Activated naive CD8-positive, alpha-beta T cell treated with anti-CD3 and anti-CD28 coated beads for 36 hours (primary cell): ENCODE measurements at places on chromosomes 7 and 10.

- DNase-seq: no peak
- no peaks in the 10 kb centered on the region for H3K4me1 ChIP-seq
- H3K4me3 ChIP-seq: no peak overlapping the region
- no peak overlapping the region for H3K27ac ChIP-seq
Observed at GRCh38 chr10:404346-404745, 269.1 kb downstream of the ZMYND11 start.

GRCh38 chr7:42440951-42441350 is 203.9 kb upstream of the GLI3 start:
- H3K27me3 ChIP-seq: no peaks in the 10 kb centered on the region
- no peak overlapping the region for H3K4me3 ChIP-seq
- H3K27ac ChIP-seq: no peak overlapping the region
- no peaks in the 10 kb centered on the region for H3K4me1 ChIP-seq
- no peaks in the 10 kb centered on the region for H3K36me3 ChIP-seq

- H3K4me3 ChIP-seq: no peak overlapping the region
- H3K27me3 ChIP-seq: no peaks in the 10 kb centered on the region
- no peaks in the 10 kb centered on the region for H3K36me3 ChIP-seq
- DNase-seq: no peak
- H3K4me1 ChIP-seq: peaks cover 10% of the 10 kb centered on the region
- no peak overlapping the region for H3K27ac ChIP-seq
Observed at GRCh38 chr10:8424555-8425211, 370.2 kb downstream of the GATA3 start.

DNA sequence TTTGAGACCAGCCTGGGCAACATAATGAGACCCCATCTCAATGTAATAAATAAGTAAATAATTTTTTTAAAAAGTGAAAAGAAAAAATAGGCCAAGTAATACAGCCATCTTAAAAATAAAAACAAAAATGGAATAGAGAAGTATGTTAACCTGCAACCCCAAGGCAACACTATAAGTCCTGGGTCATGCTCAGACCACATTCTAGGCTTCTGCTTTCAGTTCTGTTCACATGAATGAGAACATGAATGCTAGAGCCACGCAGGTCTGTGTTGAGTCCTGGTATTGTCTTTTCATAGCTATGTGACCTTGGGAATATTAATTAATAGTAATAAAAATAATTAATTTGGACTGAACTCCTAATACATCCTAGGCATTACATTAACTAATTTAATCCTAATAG is 284.0 kb downstream of the AUTS2 start:
- H3K27ac ChIP-seq: no peak overlapping the region
- no peak overlapping the region for H3K4me3 ChIP-seq
- H3K36me3 ChIP-seq: no peaks in the 10 kb centered on the region
- no peak for DNase-seq
- H3K27me3 ChIP-seq: no peaks in the 10 kb centered on the region
- H3K4me1 ChIP-seq: no peaks in the 10 kb centered on the region

GRCh38 chr7:80230327-80230726 is 95.7 kb downstream of the GNAI1 start:
- H3K4me1 ChIP-seq: no peaks in the 10 kb centered on the region
- no peak overlapping the region for H3K4me3 ChIP-seq
- DNase-seq: no peak
- H3K36me3 ChIP-seq: no peaks in the 10 kb centered on the region
- H3K27ac ChIP-seq: no peak overlapping the region

- peaks cover 6% of the 10 kb centered on the region for H3K27me3 ChIP-seq
- H3K27ac ChIP-seq: no peak overlapping the region
- no peaks in the 10 kb centered on the region for H3K36me3 ChIP-seq
Observed at GRCh38 chr10:649798-650440, 39.5 kb downstream of the DIP2C start.

- H3K27me3 ChIP-seq: no peaks in the 10 kb centered on the region
- H3K4me3 ChIP-seq: no peak overlapping the region
- peaks cover 3% of the 10 kb centered on the region for H3K4me1 ChIP-seq
- no peak for DNase-seq
- no peak overlapping the region for H3K27ac ChIP-seq
Observed at GRCh38 chr10:68543004-68543918, 15.9 kb upstream of the SLC25A16 start.

- no peaks in the 10 kb centered on the region for H3K27me3 ChIP-seq
- H3K4me3 ChIP-seq: no peak overlapping the region
- H3K36me3 ChIP-seq: peaks cover 1% of the 10 kb centered on the region
- DNase-seq: no peak
- no peak overlapping the region for H3K27ac ChIP-seq
Observed at GRCh38 chr10:95663496-95663895, 7.0 kb upstream of the ALDH18A1 start.

DNA sequence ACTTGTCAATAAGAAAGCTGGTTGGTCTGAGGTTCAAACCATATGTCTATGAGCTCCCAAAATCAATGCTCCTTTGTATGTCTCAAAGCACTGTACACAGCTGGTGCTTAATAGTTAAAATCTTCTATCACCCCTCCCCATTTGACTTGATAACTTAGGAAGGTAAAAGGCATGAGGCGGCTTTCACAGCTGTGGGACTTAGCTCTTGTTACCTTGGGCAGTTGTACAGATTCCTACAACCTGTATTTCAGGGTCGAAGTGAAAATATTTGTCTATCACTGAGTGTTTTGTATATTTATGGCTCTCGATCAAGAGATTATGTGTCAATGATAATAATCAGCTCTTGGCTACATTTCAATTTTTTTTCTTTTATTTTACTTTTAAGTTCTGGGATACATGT is 992 bp upstream of the KIFBP start:
- no peak overlapping the region for H3K27ac ChIP-seq
- peak overlapping the region; percentile 99 for H3K4me3 ChIP-seq

DNA sequence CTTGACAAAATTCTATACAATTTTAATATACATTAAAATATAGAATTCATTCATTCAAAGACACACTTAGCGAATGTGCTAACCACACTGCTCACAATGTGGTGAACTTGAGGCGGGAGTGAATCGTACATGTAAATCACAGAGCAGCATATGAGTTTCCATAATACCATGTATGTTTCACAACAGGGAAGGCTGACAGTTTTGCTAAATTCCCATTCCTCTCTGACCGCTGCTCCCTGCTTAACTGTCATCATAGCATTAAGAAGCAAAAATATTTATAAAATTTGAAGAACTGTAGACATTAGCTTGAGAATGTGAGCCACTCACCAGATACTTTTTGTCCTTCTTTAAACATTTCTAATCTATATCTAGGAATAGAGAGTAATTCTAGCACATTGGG is 763.3 kb downstream of the MAGI2 start:
- H3K4me1 ChIP-seq: no peaks in the 10 kb centered on the region
- no peak overlapping the region for H3K27ac ChIP-seq
- no peaks in the 10 kb centered on the region for H3K27me3 ChIP-seq
- H3K36me3 ChIP-seq: no peaks in the 10 kb centered on the region

GRCh38 chr10:11148142-11149028 is 130.7 kb downstream of the CELF2 start:
- no peaks in the 10 kb centered on the region for H3K36me3 ChIP-seq
- H3K4me1 ChIP-seq: peaks cover 93% of the 10 kb centered on the region
- H3K27me3 ChIP-seq: no peaks in the 10 kb centered on the region

DNA sequence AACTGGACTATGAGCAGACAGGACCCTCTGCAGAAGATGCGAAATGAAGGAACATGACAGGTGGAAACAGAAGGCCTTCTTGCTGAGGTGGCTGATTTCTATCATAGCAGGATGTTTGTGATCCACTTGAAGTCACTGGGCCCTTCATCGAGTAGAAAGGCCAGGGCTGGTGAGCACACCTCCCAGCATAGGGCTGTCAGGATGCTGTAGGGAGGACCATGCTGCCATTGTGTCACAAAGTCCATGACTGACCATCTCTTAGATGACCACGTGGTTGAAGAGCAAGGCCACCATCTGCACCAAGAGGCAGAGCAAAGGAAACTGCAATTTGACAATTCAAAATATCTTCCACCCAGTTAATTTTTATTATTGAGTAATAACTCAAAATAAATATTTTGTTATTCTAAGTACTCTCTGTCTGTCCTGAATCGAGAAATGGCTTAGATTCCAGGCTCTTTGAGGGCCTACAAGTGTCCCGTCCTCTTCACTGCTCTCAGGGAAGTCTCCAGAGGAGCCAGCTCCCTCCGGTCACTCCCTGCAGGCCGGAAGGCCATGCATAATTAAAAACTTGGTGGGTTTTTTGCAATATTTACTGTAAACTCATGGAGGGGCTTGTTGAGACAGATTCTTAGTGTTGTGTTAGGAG is 249.3 kb upstream of the ZMIZ1 start:
- H3K27me3 ChIP-seq: no peaks in the 10 kb centered on the region
- H3K36me3 ChIP-seq: no peaks in the 10 kb centered on the region
- no peak overlapping the region for H3K4me3 ChIP-seq
- no peaks in the 10 kb centered on the region for H3K4me1 ChIP-seq

DNA sequence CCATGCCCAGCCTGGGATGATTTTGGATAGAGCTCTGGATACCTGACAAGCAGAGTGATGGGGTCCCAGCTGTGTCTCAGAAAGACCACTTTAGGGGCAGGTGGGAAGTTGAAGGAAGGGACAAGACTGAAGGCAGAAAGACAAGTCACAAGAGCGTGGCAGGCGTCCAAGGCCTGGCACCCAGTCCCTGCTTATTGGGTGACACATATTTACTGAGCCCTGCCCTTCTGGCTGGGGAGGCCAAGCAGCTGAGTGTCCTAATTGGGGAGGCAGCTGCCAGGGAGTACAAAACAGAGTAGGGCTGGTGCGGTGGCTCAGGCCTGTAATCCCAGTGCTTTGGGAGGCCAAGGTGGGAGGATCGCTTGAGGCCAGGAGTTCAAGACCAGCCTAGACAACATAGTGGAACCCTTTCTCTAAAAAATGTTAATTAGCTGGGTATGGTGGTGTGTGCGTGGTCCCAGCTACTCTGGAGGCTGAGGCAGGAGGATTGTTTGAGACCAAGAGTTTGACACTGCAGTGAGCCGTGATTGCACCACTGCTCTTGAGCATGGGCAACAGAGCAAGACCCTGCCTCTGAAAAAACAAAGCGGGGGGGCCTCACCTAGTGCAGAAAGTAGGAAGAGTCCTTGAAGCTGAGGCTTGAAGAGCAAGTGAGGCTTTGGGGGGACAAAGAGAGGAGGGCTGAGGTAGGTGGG is 53.0 kb upstream of the GTF2I start:
- no peaks in the 10 kb centered on the region for H3K36me3 ChIP-seq
- no peak for DNase-seq
- H3K4me3 ChIP-seq: peak overlapping the region; percentile 8
- H3K27me3 ChIP-seq: peaks cover 3% of the 10 kb centered on the region
- peaks cover 4% of the 10 kb centered on the region for H3K4me1 ChIP-seq

- no peak overlapping the region for H3K4me3 ChIP-seq
- H3K27me3 ChIP-seq: peaks cover 27% of the 10 kb centered on the region
- peak; percentile 23 for DNase-seq
- no peaks in the 10 kb centered on the region for H3K36me3 ChIP-seq
Observed at GRCh38 chr7:98418636-98419315, 17.9 kb upstream of the BAIAP2L1 start.

DNA sequence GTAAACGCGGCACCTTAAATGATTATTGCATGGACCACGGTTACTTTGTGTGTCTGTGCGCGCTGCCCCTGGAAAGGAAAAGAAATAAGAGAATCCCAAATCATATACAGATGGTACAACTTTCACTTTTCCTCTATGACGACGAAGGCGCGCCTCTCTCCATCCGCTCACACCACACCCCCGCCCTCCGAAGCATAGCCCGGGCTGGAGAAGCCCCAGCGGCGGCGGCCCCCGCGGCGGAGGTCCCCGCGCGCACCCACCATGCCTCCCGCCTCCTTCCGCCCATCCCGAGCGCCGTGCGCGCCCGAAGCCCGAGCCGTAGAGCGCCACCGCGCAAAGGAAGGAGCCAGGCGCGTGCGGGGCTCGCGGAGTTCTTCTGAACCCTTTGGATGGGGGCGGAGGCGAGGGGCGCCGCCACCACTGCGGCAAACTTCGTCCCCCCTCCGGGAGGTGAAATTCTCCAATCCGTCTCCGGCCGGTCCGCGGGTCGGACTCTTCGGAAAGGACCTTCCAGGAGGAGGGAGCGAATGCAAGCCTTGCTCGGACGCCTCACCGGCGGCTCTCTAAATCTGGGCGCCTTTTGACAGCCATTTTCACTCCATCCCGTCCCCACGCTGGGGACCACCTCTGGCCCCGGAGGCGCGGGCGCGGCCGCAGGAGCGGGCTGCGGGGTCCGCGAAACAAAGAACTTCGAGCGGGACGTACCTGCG is 588 bp downstream of the GLI3 start:
- peak; percentile 24 for DNase-seq
- peak overlapping the region; percentile 55 for H3K4me3 ChIP-seq
- H3K36me3 ChIP-seq: no peaks in the 10 kb centered on the region
- H3K27ac ChIP-seq: no peak overlapping the region

GRCh38 chr10:113274176-113274829 is 278.6 kb upstream of the HABP2 start:
- peaks cover 4% of the 10 kb centered on the region for H3K36me3 ChIP-seq
- no peaks in the 10 kb centered on the region for H3K27me3 ChIP-seq
- H3K4me3 ChIP-seq: no peak overlapping the region
- H3K4me1 ChIP-seq: no peaks in the 10 kb centered on the region
- no peak overlapping the region for H3K27ac ChIP-seq
- no peak for DNase-seq

DNA sequence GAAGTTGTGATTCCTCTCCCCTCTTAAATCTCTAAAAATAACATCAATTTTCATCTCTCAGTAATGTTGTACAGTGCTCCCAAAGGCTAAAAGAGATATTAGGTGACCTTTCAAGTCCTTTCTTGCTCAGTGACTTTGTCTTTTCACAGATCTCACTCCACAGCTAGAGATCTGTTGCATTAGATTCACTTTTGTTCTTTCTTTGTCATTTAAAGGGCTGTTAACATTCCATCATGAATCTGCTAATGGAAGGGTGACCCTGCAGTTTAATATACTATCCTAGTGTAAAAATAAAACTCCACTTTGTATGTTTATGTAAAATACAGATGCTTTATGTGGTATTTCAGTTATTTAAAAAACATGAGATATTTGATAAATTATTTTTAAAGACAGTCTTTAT is 30.5 kb downstream of the GNAI1 start:
- no peak overlapping the region for H3K27ac ChIP-seq
- no peak overlapping the region for H3K4me3 ChIP-seq
- H3K27me3 ChIP-seq: peaks cover 3% of the 10 kb centered on the region
- DNase-seq: no peak
- H3K4me1 ChIP-seq: peaks cover 4% of the 10 kb centered on the region

GRCh38 chr7:26278770-26279169 is 12.9 kb upstream of the SNX10 start:
- no peaks in the 10 kb centered on the region for H3K36me3 ChIP-seq
- H3K27ac ChIP-seq: no peak overlapping the region
- no peaks in the 10 kb centered on the region for H3K27me3 ChIP-seq
- H3K4me3 ChIP-seq: no peak overlapping the region
- H3K4me1 ChIP-seq: peaks cover 17% of the 10 kb centered on the region
- no peak for DNase-seq

GRCh38 chr7:116978006-116978405 is 24.7 kb downstream of the ST7 start:
- no peak overlapping the region for H3K27ac ChIP-seq
- peaks cover 3% of the 10 kb centered on the region for H3K36me3 ChIP-seq
- no peak overlapping the region for H3K4me3 ChIP-seq
- no peaks in the 10 kb centered on the region for H3K27me3 ChIP-seq

DNA sequence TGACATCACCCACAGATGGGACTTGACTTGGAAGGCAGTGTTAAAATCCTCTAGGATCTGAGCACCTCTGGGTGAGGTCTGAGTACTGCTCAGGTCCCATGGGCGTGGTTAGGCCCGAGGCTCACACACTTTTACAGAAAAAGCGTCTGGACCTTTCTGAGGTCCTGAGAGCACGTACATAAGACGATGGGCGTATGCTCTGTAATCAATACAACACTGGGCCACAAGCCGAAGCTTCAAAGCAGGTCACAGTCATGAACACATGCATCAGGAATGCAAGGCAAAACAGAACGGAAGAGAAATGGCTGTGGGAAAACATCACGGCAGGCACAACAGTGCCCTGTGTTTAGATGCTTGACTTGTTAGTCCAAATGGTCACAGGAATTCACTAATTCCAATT is 112.2 kb downstream of the LARP4B start:
- no peaks in the 10 kb centered on the region for H3K27me3 ChIP-seq
- no peak overlapping the region for H3K4me3 ChIP-seq
- no peak for DNase-seq
- no peak overlapping the region for H3K27ac ChIP-seq
